Fibroblast of skin of scalp (primary cell): ENCODE measurements at places on chromosomes 13 and 19.

- peak; percentile 34 for DNase-seq
These were observed 204.1 kb downstream of the KATNAL1 start for GRCh38 chr13:30103161-30103840.

- DNase-seq: peak; percentile 30
These were observed 52.5 kb downstream of the KLF5 start for GRCh38 chr13:73111331-73111730.

- peak; percentile 90 for DNase-seq
These were observed 459 bp downstream of the MIDN start for GRCh38 chr19:1248786-1249297.

DNA sequence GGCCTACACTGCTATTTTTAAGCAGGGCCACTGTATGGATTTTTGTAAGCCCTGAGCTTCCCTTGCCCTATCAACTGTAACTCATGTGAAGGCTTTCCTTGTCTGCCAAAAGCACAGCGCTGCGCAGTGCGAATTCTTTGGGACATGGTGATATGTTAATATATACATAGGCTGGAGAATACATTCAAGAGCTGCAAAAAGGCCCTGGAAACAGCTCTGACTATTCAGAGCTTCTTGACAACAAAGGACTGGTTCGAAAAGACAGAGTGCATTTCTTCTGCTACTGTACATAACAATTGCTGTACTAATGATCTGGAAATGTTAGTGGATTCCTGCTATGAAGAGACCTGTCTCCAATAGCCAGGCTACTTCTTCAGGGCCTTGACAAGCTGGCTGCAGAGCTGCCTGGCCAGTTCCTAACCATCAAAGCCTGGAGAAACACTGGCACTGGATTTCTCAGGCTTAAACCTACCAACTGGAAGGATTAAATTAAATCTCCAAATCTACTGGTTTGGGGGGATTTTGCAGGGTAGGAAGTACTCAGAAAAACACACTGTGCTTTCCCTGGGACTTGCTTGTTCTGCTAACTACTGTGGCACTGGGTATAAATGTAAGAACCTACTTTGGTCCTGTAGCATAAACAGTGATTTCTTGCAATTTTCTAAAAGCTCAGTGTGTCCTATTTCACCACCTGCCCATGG lies 246.9 kb downstream of the DNAJC15 start:
- DNase-seq: no peak

DNA sequence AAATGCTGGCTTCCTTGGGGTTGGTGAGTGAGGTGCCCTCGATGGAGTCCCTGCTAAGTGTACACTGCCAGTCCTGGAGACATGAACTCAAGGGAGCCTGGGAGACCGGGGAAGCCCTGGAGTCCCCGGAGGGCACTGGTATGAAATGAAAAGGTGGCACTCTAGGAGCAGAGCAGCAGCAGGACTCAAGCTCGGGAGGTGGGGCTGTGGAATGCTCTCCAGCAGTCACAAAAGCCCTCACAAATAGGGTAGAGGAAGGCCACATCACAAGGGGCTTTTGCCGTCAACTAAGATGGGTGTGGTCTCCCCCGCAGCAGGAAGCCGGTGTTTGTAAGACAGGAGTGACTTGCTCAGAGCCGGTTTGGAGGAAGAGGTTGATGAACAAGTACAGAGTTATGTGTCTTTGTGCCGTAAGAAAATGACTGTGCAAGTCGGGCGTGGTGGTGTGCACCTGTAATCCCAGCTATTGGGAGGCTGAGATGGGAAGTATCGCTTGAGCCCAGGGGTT lies 19.3 kb downstream of the CCNE1 start:
- no peak for DNase-seq

GRCh38 chr19:15828121-15828610 lies 12.7 kb upstream of the OR10H1 start:
- DNase-seq: no peak

DNA sequence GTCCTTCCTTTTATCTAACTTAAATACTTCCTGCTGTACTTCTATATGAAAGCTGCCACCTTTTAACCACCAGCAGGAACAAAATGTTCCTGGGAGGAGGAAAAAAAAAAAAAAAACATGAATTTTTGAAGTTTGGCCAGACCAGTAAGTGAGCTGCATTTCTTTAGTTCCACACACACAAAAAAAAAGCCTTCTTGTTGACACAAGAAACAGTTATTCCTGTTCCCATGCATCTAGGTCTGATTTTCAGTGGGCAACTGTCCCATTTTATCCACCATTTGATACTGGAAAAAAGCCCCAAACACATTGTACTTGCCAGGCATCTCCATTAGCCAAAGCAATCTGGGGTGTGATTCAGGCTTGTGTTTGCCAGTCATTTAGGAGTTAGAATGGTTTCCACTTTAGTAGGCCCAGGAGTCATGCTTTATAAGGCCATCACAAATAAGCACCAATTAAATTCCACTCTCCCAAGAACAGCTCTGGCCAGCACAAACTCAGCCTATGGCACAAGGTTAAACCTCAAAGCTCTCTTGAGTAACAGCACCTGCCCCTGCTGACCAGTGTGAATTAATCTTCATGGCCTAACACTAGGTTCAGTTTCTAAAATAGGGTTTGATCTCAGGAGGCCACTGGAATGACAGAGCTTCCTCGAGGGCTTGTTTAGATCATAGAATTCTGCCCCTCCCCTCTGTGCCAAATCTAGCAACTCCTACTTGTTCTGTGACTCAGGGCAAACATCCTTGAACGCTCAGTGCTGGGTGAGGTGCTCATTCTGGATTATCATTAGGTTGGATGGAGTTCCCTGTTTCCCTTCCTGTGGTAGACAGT lies 67.1 kb downstream of the NUFIP1 start:
- DNase-seq: peak; percentile 75

DNA sequence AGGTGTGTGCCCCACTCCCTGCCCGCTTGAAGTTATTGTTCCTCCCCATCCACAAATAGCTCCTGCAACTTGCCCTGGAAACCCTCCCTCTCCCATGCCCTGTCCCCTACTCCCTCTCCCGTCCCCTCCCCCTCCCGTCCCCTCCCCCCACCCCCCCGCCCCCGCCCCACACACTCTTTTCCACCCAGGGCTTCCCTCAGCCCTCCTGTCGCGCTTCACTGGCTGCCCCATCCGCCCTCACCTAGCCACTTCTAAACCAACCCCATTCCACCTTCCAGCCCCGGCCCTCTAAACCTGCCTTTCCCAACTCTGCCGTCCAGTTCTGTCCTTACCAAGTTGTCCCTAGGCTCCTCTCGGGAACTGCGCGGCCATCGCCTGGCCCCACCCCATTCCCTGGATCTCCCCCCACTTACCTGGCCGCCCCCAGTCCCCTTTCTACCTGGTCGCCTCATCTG lies 993 bp downstream of the RGL3 start:
- DNase-seq: no peak

DNA sequence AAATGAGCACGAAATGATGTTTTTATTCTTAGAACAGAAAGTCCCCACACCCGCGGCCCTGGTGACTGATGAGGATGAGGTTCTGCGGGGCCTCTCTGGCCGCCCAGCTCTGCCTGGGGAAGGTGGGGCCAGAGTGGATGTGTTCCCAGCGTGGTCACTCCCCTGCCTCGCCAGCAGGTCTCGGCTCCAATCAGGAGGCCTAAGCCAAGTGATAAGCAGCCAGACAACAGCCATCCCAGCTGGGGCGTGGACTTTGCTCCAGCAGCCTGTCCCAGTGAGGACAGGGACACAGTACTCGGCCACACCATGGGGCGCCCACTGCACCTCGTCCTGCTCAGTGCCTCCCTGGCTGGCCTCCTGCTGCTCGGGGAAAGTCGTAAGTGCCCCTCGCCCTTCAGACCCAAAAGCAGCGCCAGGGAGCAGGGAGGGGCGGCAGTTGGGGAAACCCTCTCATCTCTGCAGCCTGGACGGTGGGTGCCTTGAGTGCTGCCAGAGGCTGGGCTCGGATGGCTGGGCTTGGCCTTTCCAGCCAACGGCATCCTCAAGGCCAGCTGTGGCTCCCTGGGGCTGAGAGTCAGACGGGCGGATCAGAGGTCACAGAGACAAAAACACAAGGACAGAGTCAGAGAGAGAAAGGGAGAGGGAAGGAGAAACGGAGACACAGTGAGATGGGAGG lies at the start of gene F10:
Gene F10 (plus strand): TSS at position 250 of the 676 bp plus-strand sequence. CDS start 57 bp downstream, at position 307.
- DNase-seq: peak; percentile 48

- DNase-seq: peak; percentile 32
These were observed 16.5 kb downstream of the RXFP2 start for GRCh38 chr13:31755803-31756212.

DNA sequence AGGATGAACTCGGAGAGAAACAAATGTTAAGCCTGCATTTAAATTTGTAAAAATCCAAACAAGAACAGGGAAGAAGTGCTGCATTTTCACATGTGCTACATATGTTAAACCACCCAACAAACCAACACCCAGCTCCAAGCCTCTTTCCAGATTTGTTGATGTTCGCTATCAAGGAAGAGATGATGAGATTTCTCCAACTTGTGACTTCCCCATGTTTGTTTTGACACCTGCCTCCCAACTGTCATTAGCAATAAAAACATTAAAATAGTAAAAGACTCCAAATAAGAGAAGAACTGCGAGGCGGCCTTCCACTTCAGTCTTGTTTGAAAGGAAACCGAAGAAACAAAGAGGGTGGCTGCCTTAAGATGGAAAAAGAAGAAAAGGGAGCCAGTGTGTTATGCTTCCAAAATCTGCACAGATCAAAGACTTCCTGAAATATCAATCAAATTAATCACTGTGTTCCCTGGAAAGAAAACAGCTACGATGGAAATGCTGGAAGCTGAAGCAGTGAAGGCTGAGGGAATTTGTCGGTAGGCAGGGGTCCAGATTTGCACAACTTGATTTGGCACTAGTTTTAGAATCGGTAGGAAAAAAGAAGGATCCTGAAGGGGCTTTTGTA lies 14.0 kb upstream of the GGACT start:
- DNase-seq: no peak

DNA sequence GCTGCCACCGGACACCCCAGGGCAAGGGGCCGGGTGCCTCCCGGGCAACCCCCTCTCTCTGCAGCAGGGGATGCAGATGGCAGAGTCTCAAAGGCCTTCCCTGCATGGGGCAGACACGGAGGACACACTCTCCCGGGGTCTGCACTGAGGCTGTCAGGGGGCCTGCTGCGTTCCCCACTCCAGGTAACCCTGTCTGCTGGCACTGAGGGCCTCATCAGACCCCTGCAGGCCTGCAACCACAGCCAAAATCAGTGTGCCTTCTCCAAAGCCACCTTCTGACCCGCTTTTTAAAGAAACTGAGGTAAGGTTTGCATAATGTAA lies 93.9 kb downstream of the GNG7 start:
- DNase-seq: no peak
